ENCODE measurements at places on chromosomes 13 and 19.

- DNase-seq = no peak
Measured at GRCh38 chr13:94711561-94712286, 621 bp downstream of the SOX21 start.

GRCh38 chr13:46071590-46072249, 19.2 kb upstream of the ZC3H13 start:
- DNase-seq = no peak

DNA sequence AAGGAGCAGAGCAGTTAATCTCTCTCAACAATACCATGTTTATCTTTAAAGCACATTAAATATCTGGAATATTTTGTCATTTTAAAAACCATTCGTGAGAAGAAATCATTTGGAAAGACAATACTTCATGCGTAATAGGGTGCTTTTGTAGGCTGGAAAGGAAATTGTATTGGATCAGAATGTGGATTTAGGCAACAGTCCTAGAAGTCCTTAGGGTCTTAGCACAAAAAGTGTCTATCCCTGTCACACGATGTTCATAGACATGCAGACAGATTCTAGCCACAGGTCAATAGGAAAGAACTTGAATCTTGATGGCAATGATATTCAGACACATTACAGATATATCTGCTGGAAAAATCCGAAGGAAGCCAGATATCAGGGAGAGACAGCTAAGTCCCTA, 156.0 kb downstream of the KCTD12 start:
- no peak for DNase-seq

- DNase-seq = no peak
Measured at GRCh38 chr13:30892966-30893365, 13.1 kb upstream of the MEDAG start.

DNA sequence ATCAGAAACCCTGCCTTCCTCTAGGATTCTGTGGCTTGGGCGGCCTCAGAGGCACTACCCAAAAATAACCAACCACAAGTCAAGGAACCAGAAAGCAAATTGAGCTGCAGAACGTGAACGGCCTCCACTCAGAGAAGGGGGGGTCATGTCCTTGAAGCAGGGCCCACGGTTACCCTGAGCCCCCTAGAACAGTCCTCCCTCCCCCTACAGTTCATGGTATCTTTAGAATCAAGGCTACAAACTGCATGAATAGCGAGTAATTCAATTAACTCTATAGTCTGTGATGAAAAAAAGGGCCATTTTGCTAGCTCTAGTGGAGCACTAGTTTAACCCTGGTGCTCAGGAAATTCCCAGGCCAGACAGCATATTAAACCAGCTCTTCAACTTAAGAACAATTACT, 79.0 kb upstream of the ZNF507 start:
- DNase-seq = no peak

DNA sequence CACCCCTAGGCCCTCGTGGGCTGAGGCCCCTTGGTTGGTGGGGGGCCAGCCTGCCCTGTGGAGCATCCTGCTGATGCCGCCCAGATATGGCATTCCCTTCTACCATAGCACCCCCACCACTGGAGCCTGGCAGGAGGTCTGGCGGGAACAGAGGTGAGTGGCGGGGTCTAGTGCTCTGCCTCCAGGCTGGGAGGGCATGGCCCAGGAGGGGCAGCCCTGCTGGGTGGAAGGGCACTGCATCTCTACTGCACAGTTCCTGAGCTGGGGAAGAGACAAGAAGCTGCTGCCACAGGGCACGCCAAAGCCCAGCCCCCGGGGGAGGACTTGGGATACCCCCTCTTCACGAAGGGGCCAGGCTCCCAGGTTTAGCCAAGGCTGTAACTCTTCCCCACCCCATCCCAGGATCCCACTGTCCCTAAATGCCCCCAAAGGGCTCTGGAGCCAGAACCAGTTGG, 2.4 kb upstream of the KMT2B start:
- DNase-seq = no peak

GRCh38 chr13:31009166-31009565, 76.7 kb downstream of the TEX26 start:
- no peak for DNase-seq

- DNase-seq = no peak
Measured at GRCh38 chr19:24003537-24003936, 83.5 kb upstream of the ZNF254 start.
